Urothelium cell line (cell line): ENCODE measurements at places on chromosomes 6 and 20.

GRCh38 chr6:44342489-44342888 lies at the start of gene SPATS1:
Gene SPATS1 (plus strand): TSS chr6:44342650. CDS start chr6:44343096, 446 bp downstream.
- DNase-seq = no peak

DNA sequence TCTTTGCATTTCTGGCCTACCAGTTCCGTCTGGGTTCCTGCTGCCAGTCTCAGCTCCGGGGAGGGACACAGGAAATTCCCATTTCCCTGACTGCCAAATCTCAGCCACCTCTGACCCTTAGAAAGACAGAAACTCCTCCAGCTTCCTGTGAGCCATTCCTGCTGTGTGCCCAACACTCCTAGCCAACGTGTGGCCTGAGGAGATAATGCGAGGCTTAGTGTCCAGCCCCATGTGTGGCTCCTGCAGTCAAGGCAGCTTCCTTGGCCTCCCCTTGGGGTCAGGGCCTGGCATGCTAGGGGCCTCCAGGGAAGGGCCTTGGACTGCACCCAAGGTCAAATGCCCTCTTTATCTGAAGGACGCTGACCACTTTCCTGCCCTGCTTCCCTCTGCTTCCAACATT lies 45.1 kb downstream of the MAFB start:
- DNase-seq = no peak

- DNase-seq = peak; percentile 26
These were observed 2.7 kb downstream of the VEGFA start for GRCh38 chr6:43772681-43773049.

GRCh38 chr6:14966096-14966905 lies 279.6 kb upstream of the JARID2 start:
- no peak for DNase-seq

DNA sequence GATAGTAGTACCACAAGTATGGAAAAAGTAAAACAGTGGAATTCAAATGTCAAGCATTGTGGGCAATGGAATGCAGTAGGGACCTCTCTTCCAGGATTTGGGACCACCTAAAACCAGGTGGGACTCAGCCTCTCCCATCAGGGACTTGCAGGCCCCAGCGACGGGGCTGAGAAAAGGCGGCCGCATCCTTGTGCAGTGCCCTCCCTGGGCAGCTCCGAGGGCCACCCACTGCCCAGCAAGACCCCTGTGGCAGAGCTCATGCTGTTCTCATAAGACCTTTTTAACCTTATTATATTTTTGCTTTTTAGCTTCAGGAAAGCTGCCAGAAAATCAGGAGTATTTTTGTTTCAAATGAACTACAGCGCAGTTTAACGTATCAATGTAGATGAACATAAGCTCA lies 142.6 kb upstream of the RPS6KA2 start:
- DNase-seq = no peak

- DNase-seq = no peak
These were observed 168.9 kb upstream of the STMND1 start for GRCh38 chr6:16932920-16933319.

- DNase-seq = no peak
These were observed 180.2 kb downstream of the MAFB start for GRCh38 chr20:40508821-40509220.

DNA sequence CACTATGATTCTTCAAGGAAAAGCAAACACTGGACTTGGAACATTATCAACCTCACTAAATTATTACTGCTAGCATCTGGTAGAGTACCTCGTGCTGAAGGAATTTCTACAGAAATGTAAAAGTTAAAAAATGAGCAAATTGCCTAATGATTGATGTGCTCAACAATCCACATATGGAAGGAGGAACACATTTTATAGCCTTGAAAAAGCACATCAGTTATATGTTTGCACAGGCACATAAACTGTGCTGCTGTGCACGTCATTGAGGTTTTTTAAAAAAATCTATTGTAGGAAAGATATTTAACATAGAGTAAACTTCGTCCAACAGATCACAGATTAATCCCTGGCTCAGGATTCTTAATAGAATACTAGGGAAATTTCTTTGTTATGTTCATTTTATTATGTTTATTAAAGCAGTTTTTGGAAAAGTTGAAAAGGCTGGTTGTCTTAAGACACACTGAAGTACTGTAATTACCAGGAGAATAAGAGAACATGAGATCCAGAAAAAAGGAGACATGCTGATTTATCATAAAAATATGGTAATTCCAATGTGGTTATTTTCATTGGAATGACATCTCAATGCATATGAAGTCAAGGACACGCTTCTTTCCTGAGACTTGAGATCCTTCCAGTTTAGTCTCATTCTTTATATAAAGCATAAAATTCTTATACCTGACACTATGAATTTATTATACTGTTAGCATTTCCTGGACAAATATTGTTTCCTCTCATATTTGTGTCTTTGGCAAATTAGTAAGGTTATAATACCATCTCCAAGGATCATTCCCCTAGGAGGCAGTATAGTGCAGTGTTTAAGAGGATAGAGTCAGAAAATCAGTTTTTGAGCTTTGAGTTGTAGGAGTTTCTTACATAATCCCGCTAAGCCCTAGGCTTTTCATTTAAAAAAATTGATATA lies 511.1 kb downstream of the TENT5A start:
- peak; percentile 2 for DNase-seq

DNA sequence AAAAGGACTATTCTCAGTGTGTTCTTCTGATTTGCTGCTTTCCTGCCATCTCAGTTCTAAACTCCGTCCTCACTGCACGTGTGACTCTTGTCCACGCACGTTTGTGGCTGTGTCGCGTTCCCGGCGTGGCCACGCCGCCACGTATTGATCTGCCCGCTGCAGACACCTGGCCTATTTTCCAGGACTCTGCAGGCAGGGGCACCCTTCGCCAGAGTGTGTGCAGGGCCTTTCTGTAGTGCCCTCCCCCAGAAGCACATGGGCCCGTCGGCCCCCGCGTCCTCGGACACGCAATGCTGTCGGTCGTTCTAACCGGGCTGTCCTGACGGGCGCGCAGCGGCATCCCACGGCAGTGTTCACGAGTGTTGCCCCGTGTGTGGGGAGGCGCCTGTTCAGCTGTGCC lies 87.6 kb downstream of the YTHDF1 start:
- no peak for DNase-seq

DNA sequence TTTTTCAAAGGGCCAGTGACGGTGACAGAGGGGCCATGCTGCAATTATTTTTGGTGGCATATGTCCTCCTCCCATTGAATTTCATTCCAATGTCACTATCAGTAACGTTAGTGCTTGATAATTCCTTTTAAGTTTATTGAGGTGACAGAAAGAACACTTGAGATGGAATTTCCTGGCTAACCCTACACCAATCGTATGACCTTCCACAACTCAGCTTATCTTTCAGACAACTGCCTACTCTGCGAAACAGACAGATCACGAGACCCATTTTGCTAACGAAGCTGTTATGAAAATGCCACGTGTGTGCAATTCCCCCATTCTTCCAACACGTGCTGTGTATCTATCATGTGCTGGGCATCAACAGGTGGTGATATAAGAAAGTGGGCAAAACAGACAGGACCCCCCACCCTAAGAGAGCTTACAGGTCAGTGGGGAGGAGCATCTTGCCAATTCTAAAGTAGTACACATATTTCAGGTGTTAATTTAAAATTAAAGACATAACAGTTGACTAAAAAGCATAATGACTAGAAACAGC lies 113.0 kb downstream of the IRF4 start:
- DNase-seq = no peak

- DNase-seq = no peak
These were observed 148.5 kb downstream of the MRPL14 start for GRCh38 chr6:43978473-43979346.

DNA sequence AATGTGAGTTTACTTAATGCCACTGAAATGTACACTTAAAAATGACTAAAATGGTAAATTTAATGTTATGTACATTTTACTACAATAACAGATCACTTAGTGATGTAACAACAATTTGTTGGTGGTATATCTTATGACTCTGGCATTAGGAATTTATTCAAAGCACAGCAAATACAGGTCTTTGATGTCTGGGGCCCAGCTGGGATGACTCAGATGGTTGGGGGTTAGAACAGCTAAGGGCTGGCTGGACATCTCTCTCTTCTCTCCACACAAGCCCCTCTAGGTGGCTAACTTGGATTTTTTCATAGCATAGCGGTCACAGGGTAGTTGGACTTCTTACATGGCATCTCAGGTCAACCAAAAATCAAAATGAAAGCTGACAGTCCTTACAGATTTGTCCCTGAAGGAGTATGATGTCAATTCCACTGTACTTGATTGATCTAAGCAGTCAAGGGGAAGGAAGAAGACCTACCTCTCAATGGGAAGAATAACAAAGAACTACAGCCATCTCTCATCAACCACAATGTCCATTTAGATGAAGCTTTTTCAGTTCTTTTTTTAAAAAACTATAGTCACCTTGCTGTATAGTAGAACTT lies 37.5 kb upstream of the LCA5 start:
- peak; percentile 46 for DNase-seq

GRCh38 chr6:71502956-71503355 lies 214.3 kb downstream of the OGFRL1 start:
- DNase-seq = no peak

GRCh38 chr6:36350082-36350481 lies 13.4 kb upstream of the BNIP5 start:
- no peak for DNase-seq

DNA sequence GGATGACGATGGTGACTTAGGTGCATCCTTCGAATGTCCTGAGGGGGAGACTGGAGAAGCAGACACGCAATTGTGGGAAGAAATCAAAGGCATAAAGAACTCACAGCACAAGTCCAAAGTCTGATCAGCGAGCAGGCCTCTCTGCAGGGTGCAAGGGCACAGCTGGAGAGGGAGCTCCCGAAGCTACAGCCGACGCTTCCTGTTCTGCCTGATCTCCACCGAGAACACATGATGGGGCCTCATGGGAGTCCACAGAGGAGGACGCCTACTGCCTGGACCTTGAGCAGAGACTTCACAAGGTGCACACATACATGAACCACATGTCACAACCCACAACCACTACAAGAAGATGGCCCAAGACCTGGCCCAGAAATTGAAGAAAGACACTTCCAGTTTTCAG lies 51.4 kb downstream of the RIN2 start:
- no peak for DNase-seq

- no peak for DNase-seq
These were observed 38.7 kb upstream of the SLC22A2 start for GRCh38 chr6:160297310-160297709.

DNA sequence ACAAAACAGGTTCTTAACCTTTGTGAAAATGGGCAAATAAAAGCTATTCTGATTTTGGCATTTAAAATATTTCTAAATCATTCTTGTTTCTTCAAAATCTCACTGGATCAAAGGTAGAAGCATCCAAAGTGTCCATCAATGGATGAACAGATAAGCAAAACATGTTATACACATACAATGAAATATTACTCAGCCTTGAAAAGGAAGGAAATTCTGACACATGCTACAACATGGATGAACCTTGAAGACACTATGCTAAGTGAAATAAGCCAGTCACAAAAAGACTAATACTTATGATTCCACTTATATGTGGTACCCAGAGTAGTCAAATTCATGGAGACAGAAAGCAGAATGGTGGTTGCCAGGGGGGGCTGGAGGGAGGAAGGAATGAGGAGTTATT lies 45.9 kb downstream of the SNX14 start:
- DNase-seq = no peak

- DNase-seq = no peak
These were observed 25.9 kb upstream of the EPB41L1 start for GRCh38 chr20:36128463-36129159.

DNA sequence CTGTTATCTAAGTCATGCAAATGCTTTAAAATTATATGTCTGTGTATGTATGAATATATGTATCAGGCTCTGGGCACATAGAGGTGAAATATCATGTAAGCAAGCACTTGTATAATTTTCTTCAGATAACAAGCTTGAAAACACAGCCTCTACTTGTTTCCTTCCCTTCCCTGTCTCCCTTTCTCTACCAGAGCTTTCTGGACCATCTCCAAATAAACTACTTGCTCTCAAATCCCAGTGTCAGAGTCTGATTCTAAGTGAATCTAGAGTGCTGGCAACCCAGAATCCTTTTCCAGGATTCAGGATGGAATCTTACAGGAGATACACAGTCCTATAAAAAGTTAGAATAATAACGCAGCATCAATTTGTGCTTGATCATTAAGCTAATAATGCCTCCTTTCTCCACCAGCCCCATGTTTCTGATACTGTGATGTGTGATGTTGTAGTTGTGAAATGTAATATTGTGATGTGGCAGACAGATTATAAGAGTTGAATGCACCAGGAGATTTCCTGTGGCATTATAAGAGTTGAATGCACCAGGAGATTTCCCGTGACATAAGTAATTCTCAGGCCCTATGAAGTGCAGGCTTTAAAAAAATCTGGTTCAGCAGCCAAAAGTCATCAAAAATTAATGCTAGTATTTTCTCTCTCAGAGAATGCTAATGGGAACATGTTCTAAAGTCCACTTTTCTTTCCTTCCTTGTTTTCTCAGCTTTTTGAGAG lies 89.6 kb downstream of the PCSK2 start:
- DNase-seq = no peak

GRCh38 chr6:121498481-121499276 lies 63.2 kb downstream of the GJA1 start:
- DNase-seq = no peak

GRCh38 chr20:63483834-63484233 lies 11.4 kb upstream of the KCNQ2 start:
- no peak for DNase-seq

GRCh38 chr6:63176181-63176580 lies 35.1 kb upstream of the FKBP1C start:
- DNase-seq = no peak

DNA sequence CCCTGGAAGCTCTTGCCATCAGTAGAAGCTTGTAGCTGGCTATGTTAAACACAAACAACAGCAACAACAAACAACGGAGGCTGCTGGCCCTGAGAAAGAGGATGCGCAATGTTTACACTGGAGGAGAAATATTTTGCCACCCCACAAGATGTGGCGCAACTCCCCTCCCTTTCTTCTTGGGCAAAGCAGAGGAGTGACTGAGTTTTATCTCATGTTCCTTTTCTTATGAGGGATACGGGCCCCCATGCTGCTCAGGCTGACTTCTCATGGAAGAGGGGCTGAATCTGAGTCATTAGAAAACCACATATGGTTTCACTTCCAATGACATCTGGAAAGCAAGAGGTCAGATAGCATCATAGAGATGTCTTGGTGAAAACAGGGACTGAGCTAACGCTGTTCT lies 75.9 kb upstream of the HDDC2 start:
- DNase-seq = no peak

- DNase-seq = no peak
These were observed 180.2 kb downstream of the RNF144B start for GRCh38 chr6:18567380-18567779.

GRCh38 chr6:149890629-149891045 lies 7.3 kb downstream of the RAET1E start:
- DNase-seq = peak; percentile 29

DNA sequence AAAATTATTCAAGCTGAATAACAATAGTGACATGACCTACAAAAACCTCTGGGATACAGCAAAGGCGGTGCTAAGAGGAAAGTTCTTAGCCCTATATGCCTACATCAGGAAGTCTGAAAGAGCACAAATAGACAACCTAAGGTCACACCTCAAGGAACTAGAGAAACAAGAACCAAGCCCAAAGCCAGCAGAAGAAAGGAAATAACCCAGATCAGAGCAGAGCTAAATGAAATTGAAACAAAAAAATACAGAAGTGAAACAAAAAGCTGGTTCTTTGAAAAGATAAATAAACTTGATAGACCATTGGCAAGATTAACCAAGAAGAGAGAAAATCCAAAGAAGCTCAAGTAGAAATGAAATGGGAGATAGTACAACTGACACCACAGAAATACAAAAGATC lies 47.6 kb upstream of the NOTCH4 start:
- DNase-seq = no peak
